Right hindlimb (tissue), 1 donor: ENCODE measurements at places on chromosomes 2 and 18.

- no peak for DNase-seq
Measured at GRCh38 chr2:176135035-176135440, 5.5 kb downstream of the HOXD8 start.

DNA sequence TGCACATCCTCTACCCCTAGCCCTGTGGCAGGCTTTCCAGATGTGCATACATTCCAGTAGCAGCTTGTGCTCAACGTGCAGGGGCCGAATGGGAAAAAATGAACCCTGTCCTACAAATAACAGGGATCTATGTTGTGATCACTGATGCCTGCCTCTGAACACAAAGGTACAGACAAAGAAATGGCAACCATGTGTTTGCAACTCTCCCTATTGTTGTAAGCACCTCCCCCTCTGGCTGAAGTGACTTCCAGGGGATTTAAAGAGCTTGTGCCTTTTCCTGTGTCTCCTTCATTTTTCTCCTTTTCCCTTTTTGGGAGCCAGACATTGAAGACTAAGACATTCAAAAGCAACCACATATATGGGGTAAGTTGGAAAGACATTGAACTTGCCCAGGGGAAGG, 21.6 kb downstream of the ARHGAP25 start:
- DNase-seq: no peak

DNA sequence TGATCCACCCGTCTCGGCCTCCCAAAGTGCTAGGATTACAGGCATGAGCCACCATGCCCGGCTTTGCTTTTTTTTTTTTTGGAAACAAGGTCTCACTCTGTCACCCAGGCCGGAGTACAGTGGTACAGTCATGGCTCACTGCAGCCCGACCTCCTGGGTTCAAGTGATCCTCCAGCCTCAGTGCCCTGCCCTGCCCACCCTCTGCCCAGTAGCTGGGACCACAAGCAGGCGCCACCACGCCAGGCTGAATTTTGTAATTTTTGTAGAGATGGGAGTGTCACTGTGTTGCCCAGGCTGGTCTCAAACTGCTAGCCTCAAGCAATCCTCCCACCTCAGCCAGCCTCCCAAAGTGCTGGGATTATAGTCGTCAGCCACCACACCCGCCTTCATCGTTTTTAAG, 11.6 kb upstream of the PSD4 start:
- DNase-seq: no peak

DNA sequence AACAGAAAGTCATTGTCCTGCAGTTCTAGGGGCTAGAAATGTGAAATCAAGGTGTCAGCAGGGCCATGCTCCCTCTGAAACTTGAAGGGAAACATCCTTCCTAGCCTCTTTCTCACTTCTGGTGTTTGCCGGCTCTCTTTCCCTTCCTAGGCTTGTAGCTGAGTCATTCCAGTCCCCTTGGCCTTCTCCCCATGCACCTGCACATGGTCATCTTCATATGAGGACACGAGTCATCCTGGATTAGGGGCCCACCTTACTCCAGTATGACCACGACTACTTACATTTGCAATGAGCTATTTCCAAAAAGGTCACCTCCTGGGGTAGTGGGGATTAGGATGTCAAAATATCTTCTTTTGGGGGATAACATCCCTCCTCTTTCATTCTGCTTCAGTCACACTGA, 168.5 kb upstream of the CXCR4 start:
- no peak for DNase-seq

GRCh38 chr18:54250846-54251261, 18.5 kb upstream of the POLI start:
- DNase-seq: no peak

GRCh38 chr2:139694327-139694726, 914.1 kb upstream of the NXPH2 start:
- DNase-seq: no peak

DNA sequence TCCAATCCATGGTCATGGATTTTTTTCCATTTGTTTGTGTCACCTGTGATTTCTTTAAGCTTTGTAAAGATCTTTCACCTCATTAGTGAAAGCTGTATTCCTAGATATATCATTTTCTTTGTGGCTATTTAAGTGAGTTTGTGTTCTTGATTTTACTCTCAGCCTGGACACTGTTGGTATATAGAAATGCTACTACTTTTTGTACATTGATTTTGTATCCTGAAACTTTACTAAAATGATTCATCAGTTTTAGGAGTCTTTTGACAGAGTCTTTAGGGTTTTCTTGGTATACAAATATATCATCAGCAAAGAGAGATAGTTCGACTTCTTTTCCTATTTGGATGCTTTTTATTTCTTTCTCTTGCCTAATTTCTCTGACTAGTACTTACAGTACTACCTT, 12.3 kb downstream of the GKN2 start:
- DNase-seq: no peak

DNA sequence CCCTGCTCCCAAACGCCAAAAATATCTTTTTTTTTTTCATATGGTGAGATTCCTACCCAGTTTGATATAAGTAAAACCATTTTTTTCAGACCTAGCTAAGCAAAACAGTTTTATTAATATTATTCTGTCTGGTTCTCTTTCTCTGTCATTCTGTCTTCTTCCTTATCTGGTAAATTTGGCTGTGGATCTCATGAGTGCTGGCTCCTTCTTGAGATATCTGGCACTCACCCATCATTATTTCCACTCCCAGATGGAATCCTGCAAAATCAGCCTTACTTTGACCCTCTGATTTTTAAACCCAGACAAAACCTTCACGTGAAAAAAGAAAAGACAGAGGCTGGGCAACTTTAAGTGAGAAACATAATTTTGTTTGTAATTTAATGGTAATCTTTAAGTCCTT, 373.6 kb downstream of the NYAP2 start:
- DNase-seq: no peak

- DNase-seq: no peak
Measured at GRCh38 chr2:143142598-143142997, 13.4 kb downstream of the ARHGAP15 start.

- no peak for DNase-seq
Measured at GRCh38 chr2:15675456-15676195, 84.0 kb downstream of the DDX1 start.

DNA sequence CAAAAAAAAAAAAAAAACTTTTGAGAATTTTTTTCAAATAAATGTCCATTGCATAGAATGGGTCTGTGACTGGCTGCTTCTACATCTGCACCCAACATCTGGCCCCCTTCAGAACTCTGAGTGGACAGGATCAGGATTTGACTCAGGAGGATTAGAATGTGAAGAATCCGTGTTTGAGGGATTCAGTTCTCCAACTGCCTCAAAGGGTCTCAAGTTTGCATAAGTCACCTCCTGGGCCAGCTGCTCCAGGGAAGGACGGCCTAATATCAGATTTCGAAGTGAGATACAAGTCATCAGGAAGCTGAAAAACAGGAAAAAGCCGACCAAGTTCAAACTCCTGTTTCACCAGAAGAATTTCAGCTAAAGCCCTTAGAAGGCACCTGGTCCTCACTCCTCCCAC, 10.9 kb downstream of the MAT2A start:
- DNase-seq: no peak
